Activated B cell treated with CpG ODN at 0.5 μM for 24 hours (primary cell): ENCODE measurements at places on chromosomes 5 and 9.

- H3K27ac ChIP-seq, result no peak overlapping the region
- peaks cover 12% of the 10 kb centered on the region for H3K4me1 ChIP-seq
- DNase-seq, result no peak
Observed at GRCh38 chr5:76427206-76428140, 24.4 kb downstream of the IQGAP2 start.

- peak within 1 kb of the TSS; percentile 89 for H3K27ac ChIP-seq
- peaks cover 65% of the 10 kb centered on the region for H3K4me1 ChIP-seq
- no peaks in the 10 kb centered on the region for H3K36me3 ChIP-seq
Observed at GRCh38 chr9:137031904-137032640, at the start of gene FUT7. Gene FUT7, minus strand, starts transcription at chr9:137032088. Its CDS starts 97 bp downstream, at chr9:137031991.

GRCh38 chr9:84151640-84152039 lies 171.0 kb downstream of the RMI1 start:
- H3K36me3 ChIP-seq, result no peaks in the 10 kb centered on the region
- H3K27me3 ChIP-seq, result no peaks in the 10 kb centered on the region
- DNase-seq, result no peak
- H3K27ac ChIP-seq, result no peak overlapping the region
- H3K4me1 ChIP-seq, result no peaks in the 10 kb centered on the region

DNA sequence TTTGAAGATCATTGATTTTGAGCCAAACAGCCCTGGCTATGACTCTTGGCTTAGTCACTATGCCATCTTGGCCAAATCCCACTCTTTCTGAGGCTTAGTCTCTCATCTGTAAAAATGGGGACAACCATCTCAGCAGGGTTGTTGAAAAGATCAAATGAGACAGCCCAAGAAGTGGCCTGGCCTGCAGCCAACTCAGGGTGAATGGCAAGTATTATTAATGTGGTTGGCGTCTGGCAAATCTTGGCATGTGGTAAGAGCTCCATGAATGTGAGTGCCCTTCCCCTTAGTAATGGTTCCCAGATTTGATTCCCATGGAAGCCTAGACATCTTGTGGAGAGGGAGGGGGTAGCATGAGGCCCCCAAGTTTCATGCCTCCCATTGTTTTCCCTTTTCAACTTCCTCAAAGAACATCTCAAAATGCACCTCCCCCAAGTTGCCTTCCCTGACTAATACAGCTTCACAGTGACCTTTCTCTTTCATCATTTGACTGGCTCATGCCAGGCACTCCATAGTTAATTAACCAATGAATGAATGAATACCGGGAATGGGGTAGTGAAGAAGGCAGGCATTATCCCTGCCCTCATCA lies 11.8 kb upstream of the TGFBI start:
- H3K4me1 ChIP-seq, result no peaks in the 10 kb centered on the region
- no peaks in the 10 kb centered on the region for H3K36me3 ChIP-seq
- H3K27me3 ChIP-seq, result peaks cover 20% of the 10 kb centered on the region
- DNase-seq, result no peak
- no peak overlapping the region for H3K27ac ChIP-seq

GRCh38 chr9:75228893-75229292 lies 140.6 kb downstream of the OSTF1 start:
- no peak overlapping the region for H3K27ac ChIP-seq
- DNase-seq, result no peak
- no peaks in the 10 kb centered on the region for H3K27me3 ChIP-seq
- peaks cover 15% of the 10 kb centered on the region for H3K36me3 ChIP-seq
- H3K4me1 ChIP-seq, result no peaks in the 10 kb centered on the region

- no peak overlapping the region for H3K4me3 ChIP-seq
- no peaks in the 10 kb centered on the region for H3K36me3 ChIP-seq
- DNase-seq, result no peak
- H3K4me1 ChIP-seq, result no peaks in the 10 kb centered on the region
Observed at GRCh38 chr5:107522456-107522855, 148.3 kb downstream of the EFNA5 start.

DNA sequence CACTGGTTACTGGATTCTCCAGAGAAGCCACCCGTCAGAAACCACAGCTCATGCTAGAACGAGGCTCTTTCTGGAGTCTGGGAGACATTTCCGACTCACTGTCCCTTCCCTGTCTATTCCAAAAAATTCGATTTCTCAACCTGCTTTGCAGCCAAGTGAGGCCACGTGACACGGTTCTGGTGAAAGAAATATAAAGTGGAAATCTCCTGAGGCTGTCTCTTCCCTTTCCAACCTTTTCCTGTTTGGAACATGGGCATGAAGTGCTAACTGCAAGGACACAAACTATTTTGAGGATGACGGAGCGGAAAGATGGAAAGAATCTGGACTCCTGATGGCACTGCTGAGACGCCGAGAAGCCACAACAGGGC lies 6.1 kb upstream of the PTGS1 start:
- H3K27ac ChIP-seq, result no peak overlapping the region
- no peaks in the 10 kb centered on the region for H3K36me3 ChIP-seq
- no peak for DNase-seq
- H3K4me3 ChIP-seq, result no peak overlapping the region
- no peaks in the 10 kb centered on the region for H3K27me3 ChIP-seq
- no peaks in the 10 kb centered on the region for H3K4me1 ChIP-seq

- no peak overlapping the region for H3K4me3 ChIP-seq
- peaks cover 8% of the 10 kb centered on the region for H3K36me3 ChIP-seq
- peaks cover 97% of the 10 kb centered on the region for H3K4me1 ChIP-seq
- no peak for DNase-seq
- peak overlapping the region; percentile 90 for H3K27ac ChIP-seq
Observed at GRCh38 chr5:158877706-158878105, 222.0 kb downstream of the EBF1 start.

DNA sequence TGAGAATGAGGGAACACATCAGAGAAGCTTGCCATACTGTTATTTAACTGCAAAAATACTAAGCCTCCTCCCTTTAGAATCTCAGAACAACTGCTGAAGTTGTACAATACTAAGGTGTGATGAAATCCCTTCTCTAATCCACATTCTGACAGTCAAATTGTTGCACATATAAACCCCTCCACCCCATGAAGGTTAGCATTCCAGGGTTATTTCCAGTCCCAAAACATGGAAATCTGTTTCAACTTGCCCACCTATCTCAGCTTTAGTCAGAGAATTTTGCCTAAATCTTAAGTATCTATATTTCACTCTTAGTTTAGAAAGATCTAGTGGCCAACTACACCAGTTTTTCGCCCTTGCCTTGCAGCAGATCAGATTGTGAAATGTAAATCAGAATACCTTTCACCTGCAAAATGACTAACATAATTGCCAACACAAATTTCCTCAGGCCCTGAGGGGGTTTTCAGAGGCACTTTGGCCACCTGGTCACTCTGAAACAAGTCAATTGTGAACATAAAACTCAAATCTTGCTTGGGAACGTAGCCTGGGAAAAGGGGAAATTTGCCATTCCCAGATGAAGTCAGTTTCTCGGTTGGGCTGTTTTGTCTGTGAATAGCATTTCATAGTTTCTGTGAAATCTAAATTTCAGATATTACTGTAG lies 93.9 kb downstream of the EFNA5 start:
- peaks cover 5% of the 10 kb centered on the region for H3K27me3 ChIP-seq
- DNase-seq, result no peak

- H3K36me3 ChIP-seq, result no peaks in the 10 kb centered on the region
- no peak overlapping the region for H3K27ac ChIP-seq
- no peak for DNase-seq
- H3K4me3 ChIP-seq, result no peak overlapping the region
Observed at GRCh38 chr5:149044453-149045088, 18.3 kb downstream of the SH3TC2 start.

GRCh38 chr9:75869236-75869635 lies 21.2 kb upstream of the PCSK5 start:
- no peak overlapping the region for H3K27ac ChIP-seq
- peaks cover 9% of the 10 kb centered on the region for H3K27me3 ChIP-seq
- no peak for DNase-seq

DNA sequence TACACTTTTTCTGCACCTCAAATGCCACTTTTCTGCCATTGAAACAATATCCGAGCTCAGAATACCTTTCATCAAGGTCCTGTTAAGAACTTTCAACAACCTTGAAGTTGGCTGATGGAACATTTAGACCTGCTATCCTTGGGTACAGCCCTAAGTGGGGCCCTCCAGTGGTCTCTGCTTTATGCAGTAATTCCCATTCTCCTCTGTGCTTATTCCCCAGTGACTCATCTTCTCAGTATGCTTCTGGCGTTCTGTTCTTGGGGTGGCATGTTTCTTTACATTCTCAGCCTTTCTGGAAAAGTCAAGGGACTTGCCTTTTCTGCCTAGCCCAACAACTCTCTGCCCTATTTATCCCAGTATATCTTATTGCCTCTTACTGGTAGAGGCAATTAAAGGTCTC lies 7.1 kb downstream of the ANP32B start:
- H3K27me3 ChIP-seq, result no peaks in the 10 kb centered on the region
- peak overlapping the region; percentile 71 for H3K27ac ChIP-seq
- peaks cover 96% of the 10 kb centered on the region for H3K4me1 ChIP-seq

DNA sequence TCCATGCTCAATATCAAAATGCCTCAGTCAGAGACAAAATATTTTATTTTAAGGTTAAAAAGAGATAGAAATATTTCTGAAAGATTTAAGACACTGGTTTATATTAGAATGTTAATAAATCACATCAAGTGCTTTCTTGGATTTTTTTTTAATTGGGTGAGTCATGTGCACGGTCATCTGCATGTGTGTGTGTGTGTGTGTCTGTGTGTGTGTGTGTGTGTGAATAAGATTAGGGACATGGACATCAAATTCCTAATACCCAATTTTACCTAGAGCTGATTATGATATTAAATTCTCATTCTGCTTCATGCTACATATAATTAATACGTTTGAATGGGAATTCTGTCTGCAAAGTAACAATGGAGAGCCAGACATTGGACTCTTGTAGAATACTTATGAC lies 122.9 kb downstream of the BASP1 start:
- H3K27ac ChIP-seq, result no peak overlapping the region
- H3K4me1 ChIP-seq, result peaks cover 12% of the 10 kb centered on the region
- DNase-seq, result no peak
- H3K27me3 ChIP-seq, result no peaks in the 10 kb centered on the region
- H3K36me3 ChIP-seq, result no peaks in the 10 kb centered on the region

GRCh38 chr5:177362610-177363507 lies 5.1 kb downstream of the RGS14 start:
- peak overlapping the region; percentile 83 for H3K27ac ChIP-seq
- H3K4me3 ChIP-seq, result peak overlapping the region; percentile 82
- peak; percentile 60 for DNase-seq
- H3K27me3 ChIP-seq, result no peaks in the 10 kb centered on the region
- H3K36me3 ChIP-seq, result peaks cover 22% of the 10 kb centered on the region

DNA sequence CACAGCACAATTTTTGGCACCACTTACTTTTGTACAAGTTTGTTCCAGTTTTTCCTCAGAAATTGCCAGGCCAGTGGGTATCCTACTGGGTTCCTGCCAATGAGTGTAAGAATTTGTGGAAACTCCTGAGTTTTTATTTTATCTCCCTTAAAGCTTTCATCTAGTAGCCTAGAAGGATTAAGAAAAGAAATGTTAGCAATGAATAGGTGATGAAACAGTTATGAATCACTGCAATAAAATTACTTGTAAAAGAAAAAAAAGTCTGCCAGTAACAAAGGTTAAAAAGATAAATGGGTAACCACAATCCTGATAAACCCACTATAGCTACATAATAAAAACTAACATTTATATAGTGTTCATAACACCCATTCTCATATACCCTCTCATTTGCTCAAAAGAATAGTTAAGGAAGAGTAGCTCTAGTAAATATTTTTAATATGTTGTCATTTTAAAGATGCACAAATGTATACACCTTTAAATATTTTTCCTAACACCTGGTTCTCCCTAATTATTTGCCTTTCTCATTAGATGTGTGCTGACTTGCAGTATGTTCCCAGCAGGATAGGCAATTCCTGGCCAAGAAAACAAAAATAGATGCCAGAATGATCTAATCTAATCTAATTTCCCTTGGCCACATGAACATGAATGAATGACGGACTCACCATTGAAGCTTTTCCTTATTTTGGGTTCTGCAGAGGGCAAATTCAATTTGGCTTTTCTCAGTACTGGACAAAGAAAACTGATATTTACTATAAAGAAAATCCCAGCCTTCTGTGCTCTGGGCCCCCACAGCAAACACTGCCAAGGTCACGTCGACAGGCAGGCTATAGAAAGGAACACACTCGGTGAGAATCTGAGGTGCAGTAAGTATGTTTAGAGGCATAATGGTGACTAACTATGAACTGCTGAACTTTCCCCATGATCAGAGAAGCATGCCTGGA lies 26.4 kb downstream of the ERAP1 start:
- no peak overlapping the region for H3K4me3 ChIP-seq
- H3K27ac ChIP-seq, result no peak overlapping the region
- no peaks in the 10 kb centered on the region for H3K4me1 ChIP-seq
- DNase-seq, result no peak

GRCh38 chr9:87193925-87194868 lies 246.9 kb upstream of the GAS1 start:
- H3K4me1 ChIP-seq, result no peaks in the 10 kb centered on the region
- no peak for DNase-seq
- H3K4me3 ChIP-seq, result no peak overlapping the region
- H3K27ac ChIP-seq, result no peak overlapping the region
- H3K27me3 ChIP-seq, result peaks cover 2% of the 10 kb centered on the region

GRCh38 chr5:2536632-2537377 lies 214.7 kb downstream of the IRX2 start:
- no peak for DNase-seq
- no peaks in the 10 kb centered on the region for H3K27me3 ChIP-seq
- no peaks in the 10 kb centered on the region for H3K36me3 ChIP-seq
- no peak overlapping the region for H3K4me3 ChIP-seq

DNA sequence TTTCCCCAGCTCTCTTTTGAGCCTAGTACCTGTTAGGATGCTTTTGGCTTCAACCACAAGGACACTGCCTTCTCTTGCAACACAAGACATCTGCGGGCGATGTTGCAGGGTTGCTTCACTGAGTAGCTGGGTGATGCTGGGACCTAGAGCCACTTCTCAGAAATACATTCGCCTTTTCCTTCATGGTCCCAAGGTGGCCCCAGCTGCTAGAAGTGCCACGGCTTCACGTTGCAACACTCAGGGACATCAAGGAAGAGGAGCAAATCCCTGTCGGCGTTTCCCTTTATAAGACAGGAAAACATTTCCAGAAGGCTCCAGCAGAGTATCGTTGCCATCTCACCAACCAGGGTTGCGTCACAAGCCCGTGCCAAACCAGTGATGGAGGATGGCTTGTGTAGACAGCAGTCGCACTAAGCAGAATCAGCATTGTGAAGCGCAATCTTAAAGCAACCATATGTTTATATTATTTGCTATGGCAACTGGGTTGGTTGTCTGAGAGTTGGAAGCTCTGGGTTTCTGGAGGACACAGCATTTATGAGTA lies 62.7 kb downstream of the ANKRD33B start:
- peak overlapping the region; percentile 13 for H3K4me3 ChIP-seq
- H3K36me3 ChIP-seq, result peaks cover 58% of the 10 kb centered on the region
- DNase-seq, result no peak
- H3K27me3 ChIP-seq, result no peaks in the 10 kb centered on the region

DNA sequence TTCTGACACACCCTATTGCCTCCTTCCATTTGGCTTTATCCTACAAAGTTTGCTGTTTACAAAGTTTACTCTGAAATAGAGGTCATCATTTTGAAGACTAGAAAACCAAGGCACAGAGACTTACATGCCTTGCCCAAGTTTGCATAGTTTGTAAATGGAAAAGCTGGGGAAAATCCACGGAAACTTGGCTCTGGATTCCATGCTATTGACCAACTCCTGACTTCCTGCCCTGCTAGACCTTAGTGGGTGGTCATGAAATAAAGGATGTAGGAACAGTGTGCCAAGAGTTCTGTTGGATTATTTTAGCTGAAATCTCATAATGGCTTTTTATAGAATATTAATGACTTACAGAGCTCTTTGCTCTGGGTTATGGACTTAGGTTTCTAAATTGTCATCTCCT lies 69.5 kb downstream of the GRIA1 start:
- H3K27ac ChIP-seq, result no peak overlapping the region
- H3K27me3 ChIP-seq, result no peaks in the 10 kb centered on the region
- no peak for DNase-seq
- no peaks in the 10 kb centered on the region for H3K36me3 ChIP-seq
